Stimulated activated CD4-positive, alpha-beta T cell treated with anti-CD3 and anti-CD28 coated beads, Interleukin-1b, Interleukin-23, amount 100 ng/mL, for 48 hours (primary cell): ENCODE measurements at places on chromosomes 6 and 20.

- no peak for DNase-seq
Measured at GRCh38 chr6:32658268-32658897, 8.1 kb downstream of the HLA-DQB1 start.

- no peak for DNase-seq
Measured at GRCh38 chr6:136077834-136078576, 172.1 kb downstream of the MTFR2 start.

DNA sequence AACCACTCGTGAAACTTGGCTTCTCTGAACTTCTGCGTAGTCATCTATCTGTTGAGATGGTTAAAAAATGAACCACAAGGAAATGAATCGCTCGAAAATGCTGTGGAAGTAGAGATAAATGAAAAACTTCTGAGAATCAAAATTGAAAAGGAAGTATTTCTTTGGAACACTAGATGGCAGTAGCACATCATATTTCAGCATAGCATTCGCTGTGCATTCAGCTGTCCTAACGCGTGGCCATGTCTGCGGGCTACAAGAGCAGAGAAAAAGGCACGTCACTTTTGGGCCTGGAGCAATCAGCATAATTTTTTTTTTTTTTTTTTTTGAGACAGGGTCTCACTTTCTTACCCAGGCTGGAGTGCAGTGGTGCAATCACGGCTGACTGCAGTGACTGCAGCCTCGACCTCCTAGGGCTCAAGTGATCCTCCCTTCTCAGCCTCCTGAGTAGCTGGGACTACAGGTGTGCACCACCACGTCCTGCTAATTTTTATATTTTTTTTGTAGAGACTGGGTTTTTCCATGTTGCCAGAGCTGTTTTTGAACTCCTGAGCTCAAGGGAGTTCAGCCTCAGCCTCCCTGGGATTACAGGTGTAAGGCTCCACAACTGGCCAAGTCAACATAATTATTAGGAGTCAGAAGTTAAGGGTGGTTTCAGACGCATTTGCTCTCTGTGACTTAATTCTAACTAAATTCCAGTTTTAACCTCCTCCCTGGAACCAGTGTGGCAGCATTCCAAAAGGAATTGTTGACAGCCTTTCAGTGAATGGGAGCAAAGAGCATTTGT, 8.8 kb upstream of the PERP start:
- DNase-seq: peak; percentile 40

GRCh38 chr6:125913864-125914351, 42.7 kb upstream of the HINT3 start:
- DNase-seq: no peak

- DNase-seq: no peak
Measured at GRCh38 chr6:46628498-46628897, 24.1 kb downstream of the CYP39A1 start.

DNA sequence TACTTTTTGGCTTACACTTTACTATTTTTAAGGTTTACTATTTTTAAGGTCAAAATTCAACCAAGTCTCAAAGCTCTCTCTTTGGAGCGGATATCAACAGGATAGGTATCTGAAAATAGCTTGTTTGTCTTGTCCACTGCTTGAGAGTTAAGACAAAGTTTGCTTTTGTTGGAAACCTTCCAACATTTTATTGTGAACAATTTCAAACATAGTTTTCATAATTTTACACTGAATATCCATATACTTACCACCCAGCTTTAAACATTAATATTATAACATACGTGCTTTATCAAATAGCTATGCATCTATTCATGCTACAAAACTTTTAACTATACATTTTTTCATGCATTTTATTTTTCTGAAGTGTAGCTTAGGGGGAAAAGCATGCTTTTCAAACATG, 109.9 kb downstream of the FYN start:
- no peak for DNase-seq

DNA sequence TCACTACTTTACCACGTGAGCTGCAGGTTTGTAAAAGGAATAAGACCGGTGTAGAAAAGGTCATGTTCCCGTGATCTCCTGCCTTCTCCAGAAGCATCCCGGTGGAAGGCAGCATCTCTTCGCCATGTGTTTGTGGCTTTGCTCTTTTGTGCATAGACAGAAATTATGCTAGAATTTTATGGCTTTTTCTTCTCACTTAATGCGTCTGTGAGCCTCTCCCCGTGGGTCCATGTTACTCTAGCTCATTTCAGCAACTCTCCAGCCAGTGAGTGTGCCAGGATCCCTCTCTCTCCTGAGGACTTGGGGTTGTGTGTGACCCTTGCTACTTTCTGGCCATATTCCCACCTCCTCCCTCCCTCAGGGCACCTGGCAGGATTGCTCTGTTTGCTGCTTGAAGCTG, 289.5 kb downstream of the CDH4 start:
- DNase-seq: no peak

- DNase-seq: no peak
Measured at GRCh38 chr6:99606656-99607415, at the start of gene PRDM13. Gene PRDM13, plus strand, starts transcription at chr6:99606833. Its CDS starts 202 bp downstream, at chr6:99607035.

DNA sequence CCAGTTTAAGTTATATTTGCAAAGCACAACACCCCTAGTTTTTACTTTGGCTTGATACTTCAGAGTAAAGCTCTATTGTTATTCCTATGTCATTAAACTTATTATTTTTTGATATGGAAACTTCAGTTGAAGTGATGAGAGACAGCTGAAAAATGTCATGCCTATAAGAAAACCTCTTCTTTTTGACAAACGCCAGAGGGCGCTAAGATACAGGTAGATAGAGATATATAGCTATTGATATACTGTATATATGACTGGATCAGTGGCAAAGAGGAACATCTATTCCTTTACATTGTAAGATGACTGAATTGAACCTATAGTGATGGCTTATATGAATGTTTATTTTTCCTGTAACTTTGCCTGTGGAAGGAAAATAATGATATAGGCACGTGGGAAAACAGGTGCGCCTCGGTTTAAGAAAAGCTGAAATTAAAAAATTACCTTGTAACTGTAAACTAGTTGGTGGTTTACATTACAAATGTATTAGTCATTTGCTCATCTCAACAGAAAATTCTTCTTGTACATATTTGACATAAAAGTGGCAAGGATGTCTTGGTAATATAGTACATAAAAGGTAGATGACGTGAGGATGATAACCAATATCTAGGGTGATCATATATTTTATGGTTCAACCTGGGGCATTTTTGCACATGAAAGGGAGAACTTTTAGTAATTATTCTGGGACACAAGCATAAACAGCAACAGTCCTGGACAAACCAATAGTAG, 74.1 kb downstream of the LAMA4 start:
- DNase-seq: peak; percentile 3

- no peak for DNase-seq
Measured at GRCh38 chr6:160293844-160294243, 35.2 kb upstream of the SLC22A2 start.

- no peak for DNase-seq
Measured at GRCh38 chr20:57553376-57554018, 7.4 kb upstream of the PCK1 start.

DNA sequence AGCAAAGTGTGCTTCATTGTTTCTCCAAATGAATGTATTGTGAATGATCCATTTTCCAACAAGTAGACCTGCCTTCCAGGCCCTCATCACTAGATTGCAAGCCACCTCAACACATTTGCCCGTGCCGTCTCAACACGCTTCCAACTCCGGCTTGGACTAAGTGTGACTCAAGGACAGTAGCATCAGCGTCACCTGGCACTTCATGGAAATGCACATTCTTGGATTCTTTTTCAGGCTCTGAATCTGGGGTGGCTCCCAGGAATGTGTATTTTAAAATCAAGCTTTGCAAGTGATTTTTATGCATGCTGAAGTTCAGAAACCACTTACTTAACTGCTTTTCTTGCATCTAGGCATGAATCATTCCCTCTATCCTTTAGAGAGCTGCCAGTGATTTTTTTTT, 129.6 kb upstream of the EEF1E1 start:
- DNase-seq: no peak

DNA sequence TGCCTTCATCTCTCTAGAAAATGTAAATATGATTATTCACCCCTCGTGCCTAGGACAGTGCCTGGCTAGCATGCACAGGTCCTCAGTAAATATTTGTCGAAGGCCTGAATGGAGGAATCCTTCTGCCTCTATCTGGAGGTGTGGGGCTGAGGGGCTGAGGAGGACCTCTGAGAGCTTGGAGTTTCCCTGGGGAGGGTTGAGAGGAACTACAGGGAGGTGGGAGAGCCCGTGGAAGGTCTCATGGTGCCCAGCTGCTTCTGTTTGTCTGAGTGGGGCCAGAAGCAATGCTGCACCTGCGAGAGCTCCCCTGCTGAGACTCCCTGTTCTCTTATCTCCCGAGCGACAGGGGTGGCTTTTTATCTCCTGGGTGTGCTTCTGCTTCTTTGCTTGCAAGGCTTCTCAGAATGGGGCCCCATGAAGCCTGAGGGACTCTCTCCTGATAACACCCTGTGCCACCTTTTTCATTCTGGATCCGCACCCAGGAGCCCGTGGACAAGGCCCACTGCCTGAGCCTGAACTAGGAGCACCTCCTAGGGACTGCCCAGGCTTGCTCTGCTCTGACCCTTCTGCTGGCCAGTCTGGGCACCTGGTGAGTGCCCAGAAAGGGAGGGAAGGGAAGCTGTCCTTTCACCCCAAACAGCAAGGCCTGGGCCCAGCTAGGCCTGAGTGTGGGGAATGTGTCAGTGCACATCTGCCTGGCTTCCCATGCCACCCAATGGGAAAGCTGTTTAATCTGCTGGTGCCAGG, 2.4 kb downstream of the SLC29A1 start:
- DNase-seq: no peak

- no peak for DNase-seq
Measured at GRCh38 chr6:150157081-150157480, 14.2 kb downstream of the PPP1R14C start.

DNA sequence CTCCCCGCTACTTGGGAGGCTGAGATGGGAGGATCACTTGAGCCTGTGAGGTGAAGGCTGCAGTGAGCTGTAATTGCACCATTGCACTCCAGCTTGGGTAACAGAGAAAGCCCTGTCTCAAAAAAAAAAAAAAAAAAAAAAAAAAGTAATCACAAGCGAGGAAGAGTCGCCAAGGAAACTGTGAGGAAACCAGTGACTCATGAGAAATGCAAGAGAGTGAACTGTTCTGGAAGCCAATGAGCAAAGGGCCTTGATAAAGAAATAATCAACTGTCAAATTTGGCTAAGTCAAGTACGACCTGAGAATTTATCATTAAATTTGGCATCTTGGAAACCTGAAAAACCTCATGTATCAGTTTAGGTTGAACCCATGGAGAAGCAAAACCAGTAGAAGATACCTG, 16.1 kb upstream of the LAMP5 start:
- no peak for DNase-seq

DNA sequence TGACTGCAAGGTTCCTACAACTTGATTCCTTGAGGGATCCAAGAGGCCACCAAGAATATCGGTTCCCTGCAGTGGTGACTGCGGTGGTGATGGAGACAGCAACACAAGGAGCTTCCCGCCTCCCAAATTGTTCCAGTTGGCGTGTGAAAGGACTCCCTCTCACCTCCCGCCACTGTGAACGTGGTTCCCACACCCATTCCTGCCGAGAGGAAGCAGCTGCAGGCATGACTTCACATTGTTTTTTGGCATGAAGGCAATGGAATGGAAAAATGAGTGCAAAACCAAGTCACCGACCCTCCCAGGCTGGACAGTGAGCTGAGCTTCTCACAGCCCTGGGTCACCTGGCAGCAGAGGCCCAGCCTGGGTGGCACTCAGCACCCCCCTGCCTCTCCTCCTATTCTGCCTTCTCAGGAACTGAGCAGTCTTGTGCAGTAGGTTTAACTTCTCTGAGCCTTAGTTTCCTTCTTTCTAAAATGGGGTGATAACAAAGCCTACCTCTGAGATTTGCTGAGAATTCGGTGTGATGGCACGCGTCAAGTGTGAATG, 75.0 kb downstream of the CNKSR3 start:
- DNase-seq: no peak

DNA sequence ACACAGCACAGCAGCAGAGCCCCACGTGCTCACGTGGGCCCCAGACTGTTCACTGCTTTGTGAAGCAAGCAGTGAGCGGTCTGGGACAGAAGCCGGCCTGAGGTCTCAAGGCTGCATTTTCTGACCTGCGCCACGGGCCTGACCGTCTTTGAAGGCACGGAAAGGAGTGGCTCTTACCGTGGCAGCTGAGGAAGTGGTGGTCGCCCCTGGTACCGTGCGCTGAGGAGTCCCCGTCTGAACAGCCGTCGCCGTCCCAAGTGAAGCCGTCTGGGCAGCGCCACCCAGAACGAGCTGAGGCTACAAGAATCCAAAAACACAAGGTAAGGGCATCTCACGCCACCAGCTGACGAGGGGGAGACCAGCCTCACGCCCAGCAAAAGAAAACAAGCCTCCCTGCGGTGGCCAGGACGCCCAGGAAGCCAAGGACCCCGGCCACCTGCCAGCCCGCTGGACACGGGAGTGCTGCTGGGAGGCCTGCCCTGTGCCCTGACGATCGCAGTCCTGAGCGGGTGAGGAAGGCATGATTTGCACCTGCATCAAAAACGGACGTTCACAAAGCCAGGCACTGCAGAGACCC, 55.7 kb downstream of the TAF4 start:
- no peak for DNase-seq

GRCh38 chr20:50519036-50519762, 9.0 kb downstream of the PTPN1 start:
- peak; percentile 37 for DNase-seq

GRCh38 chr6:102813489-102814275, 1420.2 kb downstream of the GRIK2 start:
- DNase-seq: no peak

- no peak for DNase-seq
Measured at GRCh38 chr6:46267515-46267914, 96.7 kb upstream of the ENPP5 start.

GRCh38 chr6:43435682-43436437, 8.5 kb downstream of the ABCC10 start:
- DNase-seq: no peak

DNA sequence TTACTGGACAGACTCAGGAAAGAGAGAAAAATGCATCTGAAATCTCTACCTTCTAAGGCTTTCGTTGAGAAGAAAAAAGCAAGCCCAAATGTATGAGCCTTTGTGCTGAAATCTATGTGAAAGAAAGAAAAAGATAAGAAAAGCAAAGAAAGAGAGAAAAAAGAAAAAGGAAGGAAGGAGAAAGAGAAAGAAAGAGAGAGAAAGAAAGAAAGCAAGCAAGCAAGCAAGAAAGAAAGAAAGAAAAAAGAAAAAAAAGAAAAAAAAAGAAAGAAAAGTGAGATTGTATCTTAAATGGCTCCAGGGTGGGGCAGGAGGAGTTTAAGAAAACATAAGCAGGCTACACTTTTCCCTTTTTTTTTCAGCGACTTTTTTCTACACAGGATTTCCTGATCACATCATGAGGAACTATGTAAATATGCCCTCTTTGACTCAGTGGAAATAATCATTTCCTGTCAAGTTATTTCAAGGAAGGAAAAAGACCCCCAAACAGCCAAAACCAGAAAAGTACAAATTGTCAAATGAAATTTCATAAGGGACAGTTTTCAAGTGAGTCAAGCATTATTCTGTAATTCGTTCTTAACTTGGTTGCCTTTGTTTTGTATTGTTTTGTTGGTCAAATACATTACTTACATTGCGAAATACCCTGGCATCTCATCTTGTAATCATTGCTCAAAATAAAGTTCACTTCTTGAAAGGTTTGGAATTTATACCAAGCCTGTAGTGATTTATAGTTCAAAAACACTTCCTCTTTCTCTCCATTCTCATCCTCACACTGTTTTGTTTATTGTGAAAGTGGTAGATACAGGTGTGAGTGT, 79.5 kb upstream of the RNF217 start:
- DNase-seq: no peak

GRCh38 chr6:1076531-1077459, 235.1 kb upstream of the FOXQ1 start:
- no peak for DNase-seq
